ENCODE measurements at places on chromosomes 7 and 10.

- no peak for DNase-seq
Observed at GRCh38 chr10:2948127-2948854, 119.1 kb upstream of the PFKP start.

GRCh38 chr10:31345886-31346285, 26.9 kb downstream of the ZEB1 start:
- DNase-seq: no peak

GRCh38 chr10:89342206-89342958, 14.6 kb downstream of the IFIT3 start:
- DNase-seq: peak; percentile 81

DNA sequence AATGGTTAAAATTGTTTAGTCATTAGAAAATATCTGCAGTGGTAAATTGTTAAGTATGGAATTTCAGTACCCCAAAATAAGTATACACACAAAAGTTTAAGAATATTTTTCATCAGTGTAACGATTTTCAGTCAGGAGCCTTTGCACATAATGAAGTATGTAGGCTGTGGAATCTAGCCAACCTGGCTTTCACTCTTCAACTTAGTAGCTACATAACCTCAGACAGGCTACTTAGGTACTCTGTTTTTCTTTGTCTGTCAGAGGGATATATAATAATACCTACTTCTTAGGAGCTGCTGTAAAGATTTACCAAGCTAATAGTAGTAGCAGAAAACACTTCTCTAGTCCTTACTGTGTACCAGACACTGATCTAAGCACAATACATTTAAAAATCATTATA, 137.5 kb downstream of the ZEB1 start:
- no peak for DNase-seq

DNA sequence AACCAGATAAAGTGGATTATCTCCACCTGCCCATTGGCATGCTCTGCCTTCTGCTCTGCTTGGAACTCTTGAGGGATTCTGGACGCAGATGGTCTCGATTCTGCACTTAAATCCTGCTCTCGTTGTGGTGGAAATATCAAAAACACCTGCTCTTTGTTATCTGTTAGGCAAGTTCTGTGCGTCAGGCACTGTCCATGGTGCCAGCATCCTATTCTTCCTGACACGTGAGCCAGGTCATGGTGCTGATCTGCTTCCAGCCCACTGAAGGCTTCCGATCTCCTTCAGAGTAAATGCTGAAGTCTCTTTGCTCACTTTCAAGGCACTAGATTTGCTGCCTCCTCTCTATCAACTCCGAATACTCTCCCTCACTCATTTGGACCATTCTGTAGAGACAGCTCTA, 505.6 kb downstream of the HTR7 start:
- DNase-seq: peak; percentile 19

DNA sequence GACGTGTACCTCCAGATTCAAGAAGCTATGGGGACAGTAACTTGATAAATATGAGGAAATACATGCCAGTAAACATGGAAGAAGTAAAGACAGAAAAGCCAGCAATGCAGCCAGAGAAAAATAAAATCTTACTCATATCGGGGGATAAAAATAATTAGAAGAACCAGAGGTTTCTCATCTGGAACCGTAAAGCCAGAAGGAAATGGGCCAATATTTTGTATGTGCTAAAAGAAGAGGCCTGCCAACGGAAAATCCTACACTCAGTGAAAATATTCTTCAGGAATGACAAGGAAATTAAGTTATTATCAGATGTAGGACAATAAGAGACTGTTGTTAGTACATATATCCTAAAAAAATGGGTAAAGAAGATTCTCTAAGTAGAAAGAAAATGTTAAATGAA, 401.2 kb downstream of the CDC14C start:
- no peak for DNase-seq

DNA sequence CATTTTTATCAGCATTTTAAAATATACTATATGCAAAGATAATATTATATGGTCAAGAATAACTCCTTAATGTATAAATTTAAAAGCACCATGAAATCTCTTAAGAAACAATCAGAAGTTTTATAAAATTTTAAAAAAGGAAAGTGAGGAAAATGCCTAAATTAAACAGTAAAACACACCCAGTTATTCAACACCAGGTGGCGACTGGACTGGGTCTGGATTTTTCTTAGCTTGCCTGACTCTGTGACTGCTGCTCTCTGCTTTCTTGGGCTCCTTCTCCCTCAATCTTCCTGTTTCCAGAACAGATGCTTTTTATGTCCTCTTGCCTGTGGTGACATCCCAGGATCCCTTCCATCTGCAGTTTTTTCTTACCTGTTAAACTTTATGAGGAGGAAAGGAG, 200.3 kb downstream of the BICC1 start:
- no peak for DNase-seq

DNA sequence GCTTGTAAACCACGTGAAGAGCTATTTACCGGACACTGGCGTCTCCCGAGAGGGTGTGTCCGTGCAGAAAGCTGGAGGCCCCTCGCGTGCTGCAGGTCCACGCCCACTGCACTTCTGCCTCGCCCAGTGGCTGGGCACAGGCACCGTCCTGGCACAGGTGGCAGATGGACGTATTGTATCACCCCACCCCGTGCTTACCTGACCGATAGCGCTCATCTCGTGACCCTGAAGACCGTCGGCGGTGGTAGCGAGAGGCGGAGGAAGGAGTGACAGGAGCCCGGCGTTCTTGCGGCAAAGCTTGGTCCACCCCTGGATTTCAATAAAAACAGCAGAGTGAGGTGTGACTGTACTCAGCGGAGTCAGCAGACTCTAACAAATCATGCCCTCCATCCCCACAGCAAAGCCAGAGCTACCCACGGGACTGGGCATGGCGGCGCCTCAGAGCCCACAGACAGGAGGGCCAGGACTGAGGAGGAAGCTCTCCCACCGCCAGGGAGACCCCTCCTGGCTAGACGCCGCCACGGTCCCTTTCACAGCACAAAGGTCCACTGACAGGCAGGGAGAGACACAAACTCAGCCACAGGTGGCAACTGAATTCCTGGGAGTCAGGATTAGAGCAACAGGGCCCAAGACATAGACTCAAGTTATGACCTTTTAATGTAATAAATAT, 217.1 kb downstream of the DIP2C start:
- DNase-seq: no peak

GRCh38 chr10:7956508-7956907, 98.0 kb upstream of the GATA3 start:
- DNase-seq: peak; percentile 53

DNA sequence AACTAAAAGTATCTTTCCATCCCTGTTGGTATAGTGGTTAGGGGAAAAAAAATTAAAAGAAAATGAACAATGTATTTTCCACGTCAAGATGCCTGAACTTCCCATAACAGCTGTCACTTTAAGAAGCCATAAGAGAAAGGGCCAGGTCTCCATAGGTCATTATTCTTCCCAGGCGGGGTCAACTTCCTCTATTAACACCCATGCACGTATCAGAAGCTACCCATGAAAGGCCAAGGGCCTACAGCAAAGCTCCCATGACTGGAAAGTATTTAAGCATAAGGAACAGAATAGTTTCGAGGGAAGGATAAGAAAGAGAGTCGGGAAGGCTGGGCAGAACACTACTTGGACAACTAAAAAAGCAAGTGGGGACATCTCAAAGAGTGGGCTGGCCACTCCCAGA, 40.1 kb downstream of the RBM28 start:
- no peak for DNase-seq

- DNase-seq: no peak
Observed at GRCh38 chr10:2933924-2934323, 133.4 kb upstream of the PFKP start.

DNA sequence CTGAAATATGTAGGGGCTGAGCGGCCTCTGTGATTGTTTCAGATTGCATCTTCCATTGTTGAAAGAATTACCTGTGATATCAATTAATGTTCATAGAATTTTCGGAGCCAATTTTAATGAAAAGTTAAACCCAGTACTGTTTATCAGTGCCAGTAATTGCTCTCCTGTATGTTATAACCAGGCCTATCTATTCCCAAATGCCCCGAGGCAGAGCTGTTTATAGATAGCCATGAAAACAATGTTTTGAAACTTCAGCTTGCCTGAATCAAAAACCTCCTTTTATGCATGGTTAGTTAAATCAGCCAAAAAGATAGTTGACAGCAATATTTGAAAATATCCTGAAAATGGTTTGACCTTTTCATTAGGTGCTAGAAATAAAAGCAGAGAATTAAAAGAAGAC, 50.1 kb upstream of the HDAC9 start:
- DNase-seq: no peak

- DNase-seq: no peak
Observed at GRCh38 chr7:153566324-153566723, 485.9 kb upstream of the DPP6 start.

DNA sequence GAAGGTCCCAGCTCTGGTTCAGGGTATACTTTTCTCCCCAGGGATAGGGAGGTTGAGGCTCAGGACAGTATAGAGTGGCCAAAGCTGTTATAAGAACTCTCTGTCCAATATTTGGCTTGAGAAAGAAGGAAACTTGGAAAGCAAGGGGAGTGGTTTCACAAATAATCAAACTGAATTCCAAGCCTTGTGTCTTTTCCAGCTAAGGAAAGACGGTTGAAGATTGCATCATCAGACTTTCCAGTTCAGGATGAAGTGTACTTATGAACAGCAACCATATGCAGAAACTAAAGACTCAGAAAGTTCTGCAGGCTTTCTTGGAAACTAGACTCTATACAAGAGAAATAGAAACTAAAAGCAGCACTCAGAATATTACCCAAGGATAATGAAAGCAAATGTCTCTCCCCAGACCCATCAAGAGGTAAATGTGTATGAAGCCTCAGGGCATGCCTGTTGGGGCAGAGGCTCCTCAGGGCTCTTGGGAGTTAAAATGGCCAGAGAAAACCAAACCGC, 46.4 kb downstream of the RAMP3 start:
- peak; percentile 41 for DNase-seq

GRCh38 chr10:30589441-30589840, 40.1 kb downstream of the LYZL2 start:
- no peak for DNase-seq

DNA sequence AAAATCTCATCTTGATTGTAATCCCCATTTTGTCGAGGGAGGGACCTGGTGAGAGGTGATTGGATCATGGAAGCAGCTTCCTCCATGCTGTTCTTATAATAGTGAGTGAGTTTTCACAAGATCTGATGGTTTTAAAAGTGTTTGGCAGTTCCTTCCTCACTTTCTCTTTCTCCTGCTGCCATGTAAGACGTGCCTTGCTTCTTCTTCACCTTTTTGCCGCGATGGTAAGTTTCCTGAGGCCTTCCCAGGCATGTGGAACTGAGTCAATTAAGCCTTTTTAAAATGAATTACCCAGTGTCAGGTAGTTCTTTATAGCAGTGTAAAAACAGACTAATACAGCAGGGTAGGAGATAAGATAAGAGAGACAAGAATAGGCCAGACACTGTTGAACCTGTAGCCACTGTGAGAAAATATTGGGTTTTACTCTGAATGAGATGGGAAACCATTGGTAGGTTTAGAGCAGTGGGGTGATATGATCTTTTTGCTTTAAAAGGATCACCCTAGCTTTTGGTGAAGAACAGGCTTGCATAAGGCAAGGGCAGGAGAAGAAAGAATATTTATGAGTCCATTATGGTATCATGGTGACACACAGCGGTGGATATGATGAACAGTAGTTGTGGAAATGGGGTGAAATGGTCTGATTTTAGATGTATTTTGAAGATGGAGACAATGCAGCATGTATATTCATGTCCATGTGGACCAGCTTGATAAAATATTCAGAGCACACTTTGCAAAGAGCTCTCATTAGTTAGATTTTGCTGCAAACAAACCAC, 11.5 kb downstream of the OR6B1 start:
- no peak for DNase-seq

DNA sequence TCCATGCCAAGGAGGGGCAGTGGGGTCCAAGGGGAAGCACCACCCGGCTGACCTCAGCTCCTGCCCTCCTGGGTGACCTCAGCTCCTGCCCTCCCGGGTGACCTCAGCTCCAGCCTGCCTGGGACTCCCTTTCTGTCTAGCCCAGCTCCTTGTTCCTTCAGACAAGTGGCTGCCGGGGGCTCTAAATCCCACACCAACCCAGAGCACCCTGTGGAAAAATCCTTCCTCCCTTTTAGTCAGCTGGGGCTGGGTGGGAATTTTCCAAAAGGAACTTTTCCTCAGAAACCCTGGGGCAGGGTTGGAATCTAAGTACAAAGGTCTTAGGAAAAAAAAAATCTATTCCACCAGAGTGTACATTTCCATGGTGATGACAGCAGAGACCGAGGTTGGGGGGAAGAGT, 36.3 kb downstream of the AKR1B1 start:
- DNase-seq: no peak

- peak; percentile 84 for DNase-seq
Observed at GRCh38 chr10:28628184-28628893, 49.0 kb upstream of the BAMBI start.

DNA sequence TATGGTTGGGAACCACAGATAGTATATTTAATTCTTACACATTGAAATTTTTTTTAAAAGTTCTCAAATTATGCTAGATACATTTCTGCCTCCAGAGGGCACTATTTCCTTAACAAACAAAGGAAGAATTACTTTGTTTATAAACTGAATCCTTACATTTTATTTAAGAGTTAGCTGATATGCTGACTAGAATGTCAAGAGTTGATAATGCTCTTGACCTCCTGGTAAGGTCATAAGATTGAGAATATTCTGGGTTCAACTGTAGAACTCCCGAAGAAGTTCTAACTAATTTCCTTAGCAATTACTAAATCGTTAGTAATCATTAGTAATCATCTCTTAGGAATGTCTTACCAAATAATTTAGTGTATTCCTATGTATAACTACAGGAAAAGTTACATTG, 95.3 kb upstream of the CYP26C1 start:
- peak; percentile 53 for DNase-seq

DNA sequence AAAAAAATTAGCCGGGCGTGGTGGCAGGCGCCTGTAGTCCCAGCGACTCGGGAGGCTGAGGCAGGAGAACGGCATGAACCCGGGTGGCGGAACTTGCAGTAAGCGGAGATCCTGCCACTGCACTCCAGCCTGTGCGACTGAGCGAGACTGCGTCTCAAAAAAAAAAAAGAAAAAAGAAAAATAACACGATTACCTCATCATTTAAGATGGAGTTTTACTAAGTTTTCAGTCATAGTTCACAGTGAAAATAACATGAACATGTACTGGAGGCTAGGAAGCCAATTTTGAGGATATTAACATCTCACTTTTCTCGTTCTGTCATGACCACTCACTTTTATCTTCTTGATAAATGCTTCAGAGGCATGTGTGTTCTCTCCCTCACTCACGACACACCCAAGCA, 3.1 kb upstream of the RUNDC3B start:
- DNase-seq: no peak

DNA sequence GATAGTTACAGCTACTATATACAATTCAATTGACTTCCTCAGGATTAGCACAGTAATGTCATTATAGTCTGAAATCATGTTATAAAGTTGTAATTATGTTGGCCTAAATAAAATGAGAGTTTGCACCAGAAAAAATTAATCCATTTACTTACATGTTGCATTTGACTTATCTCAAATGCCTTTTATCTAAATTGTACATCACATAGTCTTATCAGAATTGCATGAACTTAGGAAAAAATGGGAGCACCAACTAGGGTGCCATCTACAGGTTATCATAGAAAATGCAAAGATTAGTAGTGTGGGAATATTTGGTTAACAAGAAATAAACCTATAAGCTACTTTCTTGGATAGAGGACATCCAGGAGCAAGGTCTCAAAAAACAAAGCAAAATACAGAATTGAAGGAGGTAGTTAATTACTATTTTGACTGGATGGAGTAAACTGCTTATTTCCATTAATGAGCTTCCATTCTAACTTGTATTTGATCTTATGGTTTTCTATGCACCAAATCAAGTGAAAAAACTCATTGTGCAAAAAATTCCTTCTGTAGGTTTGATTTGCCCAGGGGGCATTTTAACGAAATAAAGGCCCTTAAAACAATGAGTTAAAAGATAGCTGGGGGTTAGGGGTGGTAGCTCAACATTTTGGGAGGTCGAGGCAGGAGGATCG, 60.0 kb upstream of the ORC5 start:
- DNase-seq: peak; percentile 27

GRCh38 chr10:76444034-76444800, 1012.8 kb downstream of the LRMDA start:
- no peak for DNase-seq
